NCI-H1930 (cell line): ENCODE measurements at places on chromosomes 6 and 20.

DNA sequence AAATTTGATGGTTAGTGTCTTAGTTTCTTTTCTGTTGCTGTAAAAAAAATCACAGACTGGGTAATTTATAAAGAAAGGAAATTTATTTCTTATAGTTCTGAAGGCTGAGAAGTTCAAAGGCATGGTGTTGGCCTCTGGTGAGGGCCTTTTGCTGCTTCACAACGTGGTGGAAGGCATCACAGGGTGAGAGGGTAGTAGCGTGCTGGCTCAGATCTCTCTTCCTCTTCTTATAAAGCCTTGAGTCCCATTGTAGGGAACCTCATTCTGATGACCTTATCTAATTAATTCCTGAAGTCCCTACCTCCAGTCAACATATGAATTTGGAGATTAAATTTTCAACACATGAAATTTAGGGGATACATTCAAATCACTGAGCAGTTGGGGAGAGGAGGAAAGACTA, 62.0 kb downstream of the ARID1B start:
- DNase-seq, result no peak

DNA sequence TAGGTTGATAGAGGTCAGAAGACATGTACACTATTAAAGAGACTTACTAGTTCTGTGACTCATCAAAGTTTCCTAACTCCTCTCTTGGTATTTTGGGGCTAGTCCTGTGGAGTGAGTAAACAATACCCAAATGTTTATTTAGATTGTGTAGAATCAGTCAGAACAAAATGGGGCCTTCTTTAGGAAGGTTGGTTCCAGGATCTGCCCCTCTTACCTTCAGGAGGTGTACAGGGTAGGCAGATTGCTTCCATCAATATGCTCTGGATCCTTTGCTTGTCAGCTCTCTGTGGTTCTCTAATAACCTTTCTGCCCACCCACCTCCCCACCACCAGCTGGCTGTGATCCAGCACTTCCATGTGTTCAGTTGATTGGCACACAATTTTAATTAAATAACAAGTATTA, 107.0 kb downstream of the POPDC3 start:
- no peak for DNase-seq

DNA sequence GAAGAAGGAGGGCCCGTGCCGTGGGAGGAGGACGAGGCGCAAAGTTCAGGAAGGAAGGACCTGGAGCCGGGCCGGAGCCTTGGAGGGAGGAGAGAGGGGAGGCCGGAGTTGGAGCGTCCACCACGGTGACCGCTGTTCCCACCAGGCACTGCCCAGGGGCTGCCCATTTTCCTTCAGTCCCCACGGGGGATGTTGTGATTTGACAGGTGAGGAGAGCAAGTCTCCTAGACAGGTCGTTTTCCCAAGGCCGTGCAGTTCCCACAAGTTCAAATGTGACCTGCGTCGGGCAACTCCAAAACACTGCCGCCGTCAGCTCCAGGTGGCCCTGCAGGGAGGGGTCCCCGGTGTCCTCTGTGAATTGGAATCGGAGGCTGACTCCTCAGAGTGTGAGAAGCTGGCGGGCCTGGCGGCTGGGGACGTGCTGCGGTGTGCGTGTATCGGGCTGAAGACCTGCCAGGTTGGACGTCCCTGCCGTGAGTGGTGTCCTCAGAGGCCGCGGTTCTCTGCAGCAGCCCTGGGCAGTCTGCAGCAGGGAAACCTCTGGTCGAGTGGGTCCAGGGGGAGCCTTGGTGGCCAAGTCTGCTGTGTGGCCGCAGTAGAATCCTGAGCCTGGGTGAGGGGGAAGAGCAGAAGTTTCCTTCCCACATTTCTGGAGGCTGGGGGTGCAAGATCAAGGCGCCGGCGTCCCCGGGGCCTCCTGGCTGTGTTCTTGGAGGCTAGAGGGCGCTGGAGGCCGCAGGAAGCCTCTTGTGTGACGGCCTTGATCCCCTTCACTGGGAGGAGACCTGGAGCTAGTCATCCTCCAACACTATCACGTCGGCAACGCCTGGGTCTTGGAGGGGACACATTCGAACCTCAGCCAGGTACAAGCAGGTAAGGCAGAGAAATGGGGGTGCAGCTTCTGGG, 115.1 kb upstream of the FRMD1 start:
- DNase-seq, result no peak

GRCh38 chr6:168542301-168542700, 101.3 kb downstream of the SMOC2 start:
- no peak for DNase-seq

DNA sequence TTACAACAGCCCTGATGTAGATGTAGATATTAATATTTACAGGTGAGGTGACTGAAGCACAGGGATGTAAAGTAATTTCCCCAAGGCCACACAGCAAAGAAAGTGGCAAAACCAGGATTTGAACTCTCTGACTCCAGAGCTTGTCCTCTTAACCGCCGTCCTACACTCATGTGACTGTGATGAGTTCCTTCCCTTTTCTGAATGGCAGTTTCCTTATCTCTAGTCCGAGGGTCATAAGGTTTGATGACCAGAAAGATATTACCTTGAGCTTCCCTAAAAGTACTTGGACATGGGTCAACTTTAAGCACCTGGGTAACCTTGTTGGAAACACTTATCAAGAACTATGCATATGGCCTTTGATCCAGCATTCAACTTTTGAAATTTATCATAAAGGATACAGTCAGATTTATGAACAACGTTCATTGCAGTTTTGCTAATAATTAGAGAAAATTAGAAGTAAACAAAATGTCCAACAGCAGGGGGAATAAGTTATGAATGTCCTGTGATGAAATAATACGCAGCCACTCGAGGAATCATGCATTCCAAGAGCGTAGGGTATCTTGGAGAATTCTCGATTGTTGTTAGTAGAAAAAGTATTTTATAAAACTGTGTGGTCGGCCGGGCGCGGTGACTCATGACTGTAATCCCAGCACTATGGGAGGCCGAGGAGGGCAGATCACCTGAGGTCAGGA, 2.3 kb upstream of the TLDC2 start:
- no peak for DNase-seq

GRCh38 chr6:117928833-117929232, 21.8 kb downstream of the SLC35F1 start:
- no peak for DNase-seq

- no peak for DNase-seq
These were observed 194.0 kb upstream of the EYA4 start for GRCh38 chr6:133047065-133047665.
